ENCODE measurements at places on chromosomes 16 and 17. TPM values are rescaled to one million over a fixed set of nuclear protein-coding genes. Genes with fewer than 3 reads are reported as not detected.

The WFDC1 gene
- 5.4 TPM for total RNA-seq

The CSH2 gene
- total RNA-seq: not detected

The KRT33A gene
- total RNA-seq: not detected

The FBXL16 gene
- 1.00 TPM for total RNA-seq

DNA sequence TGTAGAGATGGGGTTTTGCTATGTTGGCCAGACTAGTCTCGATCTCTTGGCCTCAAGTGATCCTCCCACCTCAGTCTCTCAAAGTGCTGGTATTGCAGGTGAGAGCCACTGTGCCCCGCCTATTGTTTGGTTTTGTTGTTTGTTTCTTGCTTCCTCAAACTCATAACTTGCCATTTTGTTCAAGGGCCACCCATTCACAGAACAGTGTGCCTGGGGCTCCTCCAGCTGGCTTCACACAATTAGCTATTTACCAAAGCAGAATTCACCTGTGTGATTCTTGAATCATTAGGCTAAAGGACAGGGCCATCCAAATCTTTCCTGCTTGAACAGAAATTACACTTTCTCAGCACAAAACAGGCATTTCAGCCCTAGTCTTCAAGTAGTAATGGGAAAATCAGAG is 7.2 kb downstream of the ABHD15 start:
- no peak for DNase-seq

- DNase-seq: no peak
Observed at GRCh38 chr16:74186561-74186971, 110.0 kb upstream of the PSMD7 start.

DNA sequence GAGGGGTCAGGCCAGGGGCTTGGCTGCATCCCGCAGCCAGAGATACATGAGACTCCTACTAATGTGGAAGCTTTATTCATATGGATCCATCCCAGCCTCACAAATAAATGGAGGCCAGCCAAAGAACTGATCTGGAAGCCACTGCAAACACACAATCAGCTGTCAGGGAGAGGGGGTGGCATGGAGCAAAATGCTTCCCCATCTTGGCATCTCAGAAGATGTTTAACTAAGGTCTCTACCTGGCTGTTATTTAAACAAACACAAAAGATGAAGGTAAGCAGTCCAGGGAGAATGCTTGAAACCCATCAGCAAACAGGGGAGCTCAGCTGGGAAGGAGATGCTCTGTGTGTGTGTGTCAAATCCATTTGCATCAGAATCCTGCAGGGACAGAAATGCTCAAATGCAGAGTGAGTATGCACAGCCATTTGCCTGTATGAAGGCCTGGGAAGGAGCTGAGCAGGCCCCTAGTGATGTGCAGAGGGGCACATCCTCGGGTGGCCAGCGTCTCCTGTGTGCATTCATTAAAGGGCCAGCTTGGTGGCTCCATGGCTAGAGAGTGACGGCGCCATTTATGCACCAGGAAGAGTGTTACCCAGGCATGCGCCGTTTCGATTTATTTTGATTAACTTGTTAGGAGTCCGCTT is 34.2 kb upstream of the IRX3 start:
- no peak for DNase-seq

DNA sequence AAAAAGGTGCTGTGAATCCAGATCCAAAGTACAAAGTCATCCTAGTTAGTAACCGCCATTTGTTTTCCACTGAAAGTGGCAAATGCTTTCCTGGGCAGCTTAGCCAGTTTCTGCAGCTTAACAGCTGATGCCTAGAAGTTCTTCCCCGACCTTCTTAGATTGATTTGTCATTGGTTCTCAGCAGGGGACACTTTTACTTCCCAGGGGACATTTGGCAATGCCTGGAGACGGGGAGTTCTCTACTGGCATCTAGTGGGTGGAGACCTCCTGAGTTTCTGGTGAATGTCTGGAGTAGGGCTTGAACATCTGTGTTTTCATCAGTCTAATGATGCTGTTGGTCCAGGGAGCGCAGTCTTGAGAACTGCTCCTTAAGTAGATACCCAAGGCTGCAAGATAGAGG is 7.6 kb downstream of the DNAJA3 start:
- no peak for DNase-seq

- no peak for DNase-seq
Observed at GRCh38 chr17:549177-550040, 165.2 kb downstream of the VPS53 start.

DNA sequence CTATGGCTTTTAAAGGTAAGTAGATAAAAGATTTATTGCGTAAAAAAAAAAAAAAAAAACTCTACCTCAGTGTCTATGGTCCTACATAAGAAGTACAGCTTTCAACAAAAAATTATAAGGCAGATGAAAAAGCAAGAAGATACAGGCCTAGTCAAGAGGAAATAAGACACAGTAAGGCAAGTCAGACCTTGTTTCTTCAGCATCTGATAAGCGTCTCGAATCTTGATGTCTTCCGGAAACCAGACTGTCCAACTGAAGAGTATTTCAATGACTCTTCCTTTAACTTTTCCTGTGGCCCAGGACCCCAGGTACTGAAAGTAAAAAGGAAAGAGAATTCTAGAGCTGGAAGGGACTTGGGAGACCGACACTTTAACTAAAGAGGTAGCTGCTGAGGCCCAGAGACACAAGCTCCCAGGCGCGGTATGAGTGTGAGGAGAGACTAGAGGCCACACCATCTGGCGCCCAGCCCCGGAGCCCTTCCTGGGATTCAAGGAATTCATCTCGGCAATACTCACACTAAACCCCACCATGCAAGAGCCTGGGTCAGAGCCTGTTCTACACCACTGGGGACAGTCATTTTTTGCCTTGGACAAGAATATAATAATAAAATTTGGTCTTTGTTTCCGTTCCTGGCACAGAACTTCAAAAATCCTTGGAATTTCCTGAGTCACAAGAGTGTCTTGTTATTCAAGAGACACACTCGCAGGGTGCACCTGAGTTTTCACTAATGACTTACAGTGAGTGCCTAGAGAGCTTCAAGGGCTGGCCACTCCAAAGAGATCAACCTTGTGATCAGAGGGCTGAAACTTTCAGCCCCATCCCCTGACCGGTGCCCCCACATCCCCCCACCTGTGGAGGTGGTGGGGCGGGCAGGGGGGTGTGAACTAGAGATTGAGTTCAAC is 18.6 kb downstream of the GGA2 start:
- peak; percentile 30 for DNase-seq

Measured in heart left ventricle (tissue), 16 donors.